ENCODE measurements at places on chromosomes 7 and 10.

DNA sequence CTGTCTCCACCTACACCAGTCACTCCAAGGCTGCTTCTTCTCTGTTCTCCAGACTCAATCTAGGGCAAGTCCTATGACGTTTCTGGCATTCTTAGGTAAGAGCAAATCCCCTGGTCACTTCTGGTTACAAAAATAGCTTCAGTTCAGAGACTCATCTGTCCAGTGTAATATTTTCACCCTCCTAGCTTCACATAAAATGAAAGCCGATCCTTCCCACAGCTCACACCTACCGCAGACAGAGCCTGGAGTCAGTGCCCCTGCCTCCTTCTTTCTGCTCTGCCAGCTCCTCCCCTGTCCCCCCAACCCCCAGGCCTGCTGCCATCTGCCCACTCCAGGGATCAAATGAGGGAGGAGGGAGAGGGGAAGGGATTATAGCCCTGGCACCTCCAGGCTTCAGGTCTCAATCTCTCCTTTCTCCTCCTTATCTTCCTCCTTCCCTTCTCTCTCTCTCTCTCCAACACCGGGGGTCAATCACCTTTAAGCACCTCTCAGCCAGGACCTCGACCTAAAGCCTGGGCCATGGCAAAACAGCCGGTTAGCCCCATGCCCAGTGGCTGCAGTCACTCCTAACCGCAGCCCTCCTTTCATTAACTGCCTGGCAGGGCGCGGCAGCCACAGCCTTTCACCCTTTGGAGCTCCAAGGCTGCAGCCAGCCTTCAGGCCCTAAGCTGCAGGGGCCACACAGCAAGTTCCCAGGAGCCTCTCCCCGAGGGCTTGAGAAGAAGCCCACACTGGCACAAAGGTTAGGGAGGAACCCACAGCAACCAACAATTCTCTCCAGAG lies 292.6 kb upstream of the MGMT start:
- no peak for DNase-seq

- no peak for DNase-seq
Measured at GRCh38 chr10:82041018-82041417, 166.0 kb downstream of the NRG3 start.

DNA sequence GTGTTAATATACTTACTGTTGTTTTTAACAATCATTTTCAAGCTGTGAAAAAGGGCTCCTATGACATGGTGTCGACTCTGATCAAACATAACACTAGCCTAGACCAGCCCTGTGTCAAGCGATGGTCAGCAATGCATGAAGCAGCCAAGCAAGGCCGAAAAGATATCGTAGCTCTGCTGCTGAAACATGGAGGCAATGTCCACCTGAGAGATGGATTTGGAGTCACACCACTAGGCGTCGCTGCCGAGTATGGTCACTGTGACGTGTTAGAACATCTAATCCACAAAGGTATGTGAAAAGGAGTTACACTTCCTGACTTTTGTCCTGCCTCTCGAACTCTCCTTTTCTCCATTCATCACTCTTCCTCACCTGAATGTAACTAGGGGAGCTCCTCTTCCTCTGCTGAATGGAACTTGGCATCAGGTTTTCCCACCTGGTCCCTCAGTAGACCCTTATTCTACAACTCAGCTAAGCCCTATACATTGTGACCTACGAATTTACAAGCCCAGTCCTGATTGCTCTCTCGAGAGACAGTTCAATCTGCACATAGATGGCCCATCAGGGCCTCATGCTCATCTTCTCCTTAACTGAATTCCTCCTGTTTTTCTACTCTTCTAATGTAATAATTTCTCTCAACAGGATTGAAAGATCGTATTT lies 23.0 kb downstream of the ASB15 start:
- peak; percentile 58 for DNase-seq

DNA sequence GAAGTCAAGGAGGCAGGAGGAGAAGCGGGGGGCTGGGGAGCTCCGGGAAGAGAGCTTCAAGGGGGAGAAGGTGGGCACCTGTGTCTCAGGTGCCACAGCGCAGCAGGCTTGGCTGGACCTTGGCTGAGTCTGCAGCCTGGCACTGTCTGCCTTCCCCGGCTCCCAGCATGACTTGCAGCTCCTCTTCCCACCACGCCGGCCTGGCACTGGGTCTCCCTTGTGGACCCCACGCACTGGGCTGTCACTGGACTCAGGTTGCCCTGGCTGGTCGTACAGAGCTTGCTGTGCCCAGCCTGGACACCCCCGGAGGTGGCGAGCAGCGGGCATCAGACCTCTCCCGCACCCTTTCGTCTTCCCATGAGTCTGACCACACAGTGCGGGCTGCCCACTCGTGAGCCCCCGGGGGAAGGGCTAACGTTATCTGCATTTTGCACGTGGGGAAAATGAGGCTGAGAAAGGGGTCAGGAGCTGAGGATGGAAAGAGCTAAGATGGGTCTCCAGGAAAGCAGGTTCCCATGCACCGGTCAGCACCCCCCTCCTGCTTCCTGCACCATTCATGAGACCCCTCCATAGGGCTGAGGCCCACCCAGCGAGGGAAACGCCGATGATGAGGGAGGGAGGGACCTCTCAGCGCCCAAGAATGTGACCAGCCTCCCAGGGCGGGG lies 40.3 kb upstream of the PSMG3 start:
- DNase-seq, result no peak

- no peak for DNase-seq
Measured at GRCh38 chr7:41878309-41879295, 175.7 kb upstream of the INHBA start.

GRCh38 chr7:31633467-31633866 lies 53.5 kb upstream of the PPP1R17 start:
- DNase-seq, result no peak

DNA sequence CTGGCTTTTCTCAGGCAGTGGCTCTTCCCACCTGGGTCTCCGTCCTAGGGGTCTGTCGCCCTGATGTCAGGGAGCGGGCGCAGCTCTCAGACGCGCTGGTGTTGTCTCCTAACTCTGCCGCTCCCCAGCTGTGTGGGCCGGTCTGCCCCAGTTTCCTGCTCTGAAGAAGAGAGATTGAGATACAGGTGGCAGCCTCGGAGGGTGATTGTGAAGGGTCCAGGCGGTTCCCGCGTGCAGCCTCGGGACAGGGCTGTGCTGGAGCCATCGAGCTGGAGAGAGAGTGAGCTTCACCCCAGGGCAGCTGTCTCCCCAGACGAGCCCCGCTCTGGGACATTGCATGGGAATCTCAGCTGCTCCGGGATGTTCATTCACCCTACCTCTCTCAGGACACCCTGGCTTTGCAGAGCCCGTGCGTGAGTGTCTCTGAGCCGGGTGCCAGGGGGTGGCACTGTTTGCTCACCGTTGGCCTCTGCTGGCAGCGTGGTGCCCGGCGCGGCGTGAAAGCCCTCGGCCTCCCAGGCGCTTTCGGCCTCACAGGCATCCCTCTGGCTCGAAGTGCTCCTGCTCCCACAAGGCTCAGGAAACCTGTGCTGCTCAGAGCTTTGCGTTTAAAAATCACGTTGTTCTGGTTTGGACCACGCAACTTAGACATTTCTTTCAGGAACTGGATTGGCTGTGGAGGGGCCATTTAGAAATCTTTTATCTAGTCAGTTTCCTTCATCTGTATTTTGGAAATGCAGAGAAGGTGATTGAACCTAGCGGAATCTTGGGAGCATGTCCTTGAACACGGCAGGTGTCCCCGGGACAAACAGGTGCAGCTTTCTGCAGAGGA lies 33.8 kb upstream of the ZFAND2A start:
- peak; percentile 35 for DNase-seq

DNA sequence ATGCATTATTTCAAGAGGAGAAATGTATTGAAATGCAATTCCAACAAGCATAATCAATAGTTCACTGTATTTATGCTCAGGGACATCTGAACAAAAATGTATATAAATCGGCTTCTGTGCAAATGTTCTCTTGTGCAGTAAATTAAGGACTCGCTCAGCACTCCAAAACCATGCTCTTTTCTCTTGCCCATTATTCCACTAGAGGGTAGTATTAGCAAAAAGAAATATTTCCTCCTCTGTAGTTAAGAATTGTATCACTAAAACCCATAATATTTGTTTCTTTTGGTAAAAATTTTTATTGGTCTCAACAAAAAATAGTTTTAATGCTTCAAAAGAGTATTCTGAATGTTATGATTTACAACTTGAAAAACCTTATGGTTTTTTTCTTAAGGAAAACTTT lies 803.1 kb downstream of the PCDH15 start:
- DNase-seq, result no peak

DNA sequence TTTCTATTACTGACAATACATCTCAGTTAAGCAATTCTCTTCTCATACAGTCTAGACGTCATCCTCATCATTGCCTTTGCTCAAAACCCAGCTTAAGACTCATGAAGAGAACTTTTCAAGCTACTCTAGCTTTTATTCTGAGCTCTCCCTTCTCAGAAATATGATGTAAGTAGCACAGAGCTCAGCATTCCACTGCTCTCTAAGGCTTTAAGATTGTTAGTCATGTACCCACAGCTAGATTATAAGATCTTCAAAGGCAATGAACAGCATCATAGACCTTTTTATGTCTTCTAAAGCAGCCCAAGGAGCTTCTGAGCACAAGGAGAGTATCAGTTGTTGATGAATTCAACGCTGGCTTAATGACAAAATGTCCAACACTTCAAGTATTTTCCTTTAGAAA lies 119.3 kb downstream of the NRP1 start:
- DNase-seq, result no peak

All from stimulated activated CD4-positive, alpha-beta T cell treated with anti-CD3 and anti-CD28 coated beads, Interleukin-4, amount 100 ng/mL, for 24 hours (primary cell).